ENCODE measurements at places on chromosomes 1 and 21. TPM values are rescaled to one million over a fixed set of nuclear protein-coding genes. Genes with fewer than 3 reads are reported as not detected.

Gene PIGM
- total RNA-seq = 7.0 TPM

Gene HRNR
- total RNA-seq = not detected

Gene RPE65
- 0.91 TPM for total RNA-seq

Gene SIPA1L2
- 14.9 TPM for total RNA-seq

Gene ATP1A2
- 3.5 TPM for total RNA-seq

DNA sequence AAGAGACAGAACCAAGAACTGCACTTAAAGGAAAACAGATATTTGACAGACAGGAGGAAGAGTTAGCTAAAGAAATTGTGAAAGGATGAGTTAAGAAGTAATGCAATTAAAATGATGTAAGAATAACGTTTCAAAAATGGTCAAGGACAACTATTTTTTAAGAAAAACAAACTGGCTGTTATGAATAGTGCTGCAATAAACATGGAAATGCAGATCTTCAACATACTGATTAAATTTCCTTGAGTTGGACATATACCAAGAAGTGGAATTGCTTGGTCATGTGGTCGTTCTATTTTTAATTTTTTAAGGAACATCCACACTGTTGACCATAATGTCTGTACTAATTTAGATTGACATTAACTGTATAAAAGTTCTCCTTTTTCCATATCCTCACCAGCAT lies 23.1 kb upstream of the PHTF1 start:
- no peak for DNase-seq

- no peak for DNase-seq
Observed at GRCh38 chr1:151344291-151344690, 2.8 kb downstream of the RFX5 start.

- no peak for DNase-seq
Observed at GRCh38 chr1:15218287-15219279, 28.4 kb upstream of the FHAD1 start.

GRCh38 chr1:53395671-53396215 lies 63.5 kb upstream of the DMRTB1 start:
- no peak for DNase-seq

DNA sequence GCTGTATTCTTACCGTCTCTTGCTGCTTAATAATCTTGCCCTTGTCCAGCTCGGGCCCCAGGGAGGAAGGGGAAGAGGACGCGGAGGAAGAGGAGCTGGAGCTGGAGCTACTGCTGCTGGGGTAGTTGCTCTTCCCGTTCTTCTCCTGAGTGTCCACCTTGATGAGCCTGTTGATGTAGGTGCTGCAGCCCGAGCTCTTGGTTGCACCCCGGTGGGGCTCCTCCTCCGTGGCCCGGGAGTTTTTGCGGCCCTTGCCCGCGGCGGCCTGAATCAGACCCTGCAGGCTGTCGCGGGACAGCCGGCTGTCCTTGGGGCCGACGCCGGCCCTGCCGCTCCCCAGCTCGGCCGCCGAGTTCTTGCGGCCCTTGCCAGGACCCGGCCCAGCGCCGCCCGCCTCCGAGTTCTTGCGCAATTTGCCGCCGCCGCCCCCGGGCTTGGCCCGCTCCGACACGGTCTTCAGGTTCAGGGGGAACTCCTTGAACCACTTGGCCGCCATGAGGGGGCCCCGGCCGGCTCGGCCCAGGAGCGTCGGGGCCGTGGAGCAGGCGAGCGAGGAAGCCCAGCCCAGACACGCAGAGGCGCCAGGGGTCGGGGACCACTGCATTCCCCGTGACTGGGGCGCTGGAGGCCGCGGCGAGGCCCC lies 475 bp upstream of the TDRD10 start:
- DNase-seq = no peak

DNA sequence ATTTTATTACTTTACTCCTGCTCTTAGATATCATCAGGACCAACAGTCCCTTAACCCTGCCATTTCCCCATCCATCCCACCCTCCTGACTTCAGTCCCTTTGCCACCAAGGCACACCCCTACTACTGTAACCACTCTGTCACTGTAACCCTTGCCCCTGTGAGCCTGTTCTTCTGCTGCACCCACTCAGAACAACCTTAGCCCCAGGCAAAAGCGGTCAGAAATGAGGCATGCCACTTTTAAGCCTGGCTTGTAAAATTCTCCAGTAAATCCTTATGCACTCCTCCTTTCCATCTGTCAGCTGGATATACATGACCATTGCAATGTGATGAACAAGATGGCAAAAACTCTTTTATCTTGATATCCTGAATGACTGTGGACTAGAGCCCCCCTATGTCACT lies 555.0 kb upstream of the PLXNA2 start:
- DNase-seq = no peak

GRCh38 chr1:171901245-171901644 lies 59.9 kb downstream of the DNM3 start:
- DNase-seq = peak; percentile 25

DNA sequence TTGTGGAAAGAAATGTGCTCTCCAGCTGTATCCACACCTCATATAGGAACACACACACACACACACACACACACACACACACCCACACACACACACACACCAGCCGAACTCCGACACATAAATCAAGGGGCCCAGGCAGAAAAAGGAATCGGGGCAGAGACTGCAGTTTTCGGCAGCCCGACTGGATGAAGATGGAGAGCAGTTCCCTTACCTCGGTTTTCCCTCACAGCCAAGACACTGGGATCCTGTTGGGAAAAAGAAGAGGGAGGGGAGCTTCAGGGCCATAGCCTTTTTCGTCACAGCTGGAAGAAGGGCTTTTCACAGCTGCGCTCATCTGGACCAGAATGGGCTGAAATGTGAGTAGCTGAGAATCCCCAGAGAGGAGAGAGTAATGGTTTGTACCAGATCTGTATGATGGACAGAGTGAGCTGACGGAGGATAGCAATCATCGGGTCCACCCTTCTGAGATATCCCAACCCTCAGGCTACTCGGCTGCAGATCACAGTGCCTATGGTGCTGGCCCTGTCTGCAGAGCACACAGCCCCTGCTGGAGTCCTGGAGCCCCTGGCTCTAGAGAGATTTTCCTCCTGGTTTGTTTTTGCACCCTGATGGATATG lies 37.7 kb downstream of the PIK3C2B start:
- no peak for DNase-seq

DNA sequence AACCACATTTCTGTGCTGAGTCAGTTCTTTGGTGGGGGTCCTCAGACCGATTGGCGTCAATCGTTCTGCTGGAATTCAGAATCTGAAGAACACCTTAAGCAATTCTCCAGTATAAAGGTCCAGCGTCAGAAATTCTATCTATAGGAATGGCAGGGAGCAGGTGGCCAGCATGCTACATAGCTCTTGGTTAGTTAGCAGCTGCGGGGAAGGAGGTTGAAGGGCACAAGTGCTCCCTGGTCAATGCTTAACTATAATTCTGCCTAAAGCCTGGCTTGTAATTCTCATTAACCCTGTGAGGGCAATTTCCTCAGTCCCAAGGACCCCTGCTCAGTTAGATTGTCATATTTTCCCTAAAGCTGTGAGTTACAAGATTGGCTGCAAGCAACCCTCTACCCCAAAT lies 54.3 kb upstream of the GALNT2 start:
- DNase-seq = no peak

DNA sequence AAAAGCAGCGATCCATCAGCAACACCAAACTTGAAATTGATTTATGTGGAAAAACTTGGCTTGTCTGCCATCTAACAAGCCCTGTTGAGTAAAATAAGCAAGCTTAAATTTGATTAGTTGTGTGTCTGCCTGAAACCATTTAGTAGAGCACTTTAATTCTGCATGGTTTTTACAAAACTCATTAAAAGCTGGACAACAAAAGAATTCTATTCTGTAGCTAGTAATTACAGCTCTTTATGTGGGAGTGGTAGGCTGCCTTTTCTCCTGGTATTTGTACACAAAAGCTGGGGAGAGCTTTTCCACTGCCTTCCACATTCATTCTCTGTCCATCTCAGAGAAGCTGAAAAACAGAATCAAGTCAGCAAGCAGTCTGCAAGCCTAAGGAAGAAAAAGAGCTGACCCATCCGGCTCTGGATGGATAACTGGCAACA lies 1.7 kb downstream of the ETS2 start:
- DNase-seq = no peak

DNA sequence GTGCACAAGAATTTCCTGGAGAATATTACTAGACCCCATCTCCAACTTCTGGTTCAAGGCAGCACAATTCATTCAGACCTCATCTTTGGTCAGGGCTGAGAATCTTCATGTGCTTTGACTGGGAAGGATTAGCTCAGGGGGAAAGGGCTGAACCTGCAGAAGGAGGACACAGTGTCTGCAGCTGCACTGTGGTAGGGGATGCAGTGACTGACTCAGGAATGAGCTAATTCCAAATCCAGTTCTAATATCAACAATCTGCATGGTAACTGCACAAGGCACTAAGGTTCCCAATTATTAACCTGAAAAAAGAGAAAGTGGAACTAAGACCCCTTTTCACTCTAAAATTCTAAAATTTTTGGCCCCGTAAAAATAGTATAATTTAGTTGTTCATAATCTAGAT lies 31.6 kb downstream of the TTLL7 start:
- no peak for DNase-seq

All from astrocyte (in vitro differentiated cells and primary cell).